GM13976 (cell line): ENCODE measurements at places on chromosomes 1 and 21.

GRCh38 chr1:169031566-169032224, 74.8 kb upstream of the ATP1B1 start:
- no peak for DNase-seq

DNA sequence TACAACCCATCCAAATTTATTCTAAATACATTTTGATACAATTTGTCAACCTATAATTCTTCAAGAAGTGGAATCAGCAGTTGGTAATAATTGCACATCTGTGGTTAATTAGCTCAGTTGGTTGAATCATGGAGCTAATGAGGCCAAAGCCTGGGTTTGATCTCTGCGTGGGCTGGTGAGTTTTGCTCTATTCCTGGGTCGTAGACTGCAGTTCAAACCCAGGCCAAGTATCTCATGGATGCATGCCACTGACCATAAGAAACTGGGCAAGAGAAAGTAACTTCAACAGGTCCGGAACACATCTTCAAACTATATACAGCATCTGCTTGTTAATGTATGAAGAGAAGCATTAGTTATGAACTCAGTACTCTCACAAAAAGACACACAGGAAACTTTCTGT, 779.7 kb downstream of the USP25 start:
- DNase-seq = no peak

GRCh38 chr1:16617114-16617631, 3.8 kb upstream of the NBPF1 start:
- peak; percentile 49 for DNase-seq

DNA sequence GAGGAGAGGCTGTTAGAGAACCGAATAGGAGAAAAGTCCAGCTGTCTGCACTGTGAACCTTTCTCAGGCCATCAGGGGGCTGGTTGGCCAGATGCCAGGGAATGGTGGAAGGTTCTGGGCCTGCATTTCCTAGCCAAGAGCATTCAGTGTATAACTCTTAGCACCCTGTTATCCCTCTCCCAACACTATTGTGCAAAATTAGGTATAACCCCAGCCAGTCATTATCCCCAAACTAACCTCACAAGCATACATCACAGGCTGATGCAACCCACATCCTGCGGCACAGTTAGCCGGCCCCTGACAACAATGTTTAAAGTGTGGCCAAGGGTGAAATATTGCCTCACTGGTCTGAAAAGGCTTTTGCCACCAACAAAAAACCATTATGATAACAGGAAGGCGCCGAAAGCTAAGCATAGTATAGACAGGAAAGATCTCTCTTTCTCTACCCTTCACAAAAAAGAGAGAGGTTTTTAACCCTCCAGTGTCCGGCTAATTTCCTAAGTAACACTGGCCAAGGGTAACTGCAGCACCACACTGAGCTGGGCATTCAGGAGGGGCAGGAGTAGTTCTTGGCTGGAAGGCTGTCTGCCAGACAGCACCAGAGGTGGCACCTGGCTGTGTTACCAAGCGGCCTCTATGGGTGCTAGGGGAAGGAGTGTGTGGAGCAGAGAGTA, 77.3 kb upstream of the BCAR3 start:
- DNase-seq = no peak

DNA sequence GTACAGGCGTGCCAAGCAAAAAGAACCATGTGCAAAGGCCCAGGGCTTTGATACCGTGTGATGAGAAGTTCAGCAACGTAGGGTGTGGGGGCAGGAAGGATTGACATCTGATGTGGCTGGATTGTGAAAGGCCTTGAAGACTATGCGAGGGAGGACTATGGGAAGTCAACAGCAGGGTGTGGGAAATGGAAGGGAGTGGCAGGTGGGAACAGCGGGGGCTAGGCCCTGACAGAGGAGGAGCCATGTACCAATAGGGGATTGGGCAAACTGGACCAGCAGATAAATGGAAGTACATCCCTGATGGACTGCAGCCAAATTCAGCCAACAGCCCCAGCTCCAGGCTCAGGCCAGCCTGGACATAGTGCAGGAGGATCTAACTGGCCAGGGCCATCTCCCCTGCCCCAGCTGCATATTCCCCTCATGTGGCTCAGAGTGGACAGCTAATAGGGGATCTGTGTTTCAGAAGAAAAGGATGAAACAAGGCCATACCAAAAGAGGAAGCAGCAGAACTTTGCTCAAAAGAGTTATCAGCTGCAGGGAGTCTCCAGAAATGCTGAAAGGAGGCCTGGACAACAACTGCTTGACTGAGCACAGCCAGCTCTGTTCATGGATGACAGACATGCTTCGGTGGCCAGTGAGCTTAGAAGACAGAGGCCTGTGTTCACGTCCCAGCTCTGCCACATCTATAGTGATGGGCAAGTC, 140.2 kb upstream of the SGIP1 start:
- no peak for DNase-seq

DNA sequence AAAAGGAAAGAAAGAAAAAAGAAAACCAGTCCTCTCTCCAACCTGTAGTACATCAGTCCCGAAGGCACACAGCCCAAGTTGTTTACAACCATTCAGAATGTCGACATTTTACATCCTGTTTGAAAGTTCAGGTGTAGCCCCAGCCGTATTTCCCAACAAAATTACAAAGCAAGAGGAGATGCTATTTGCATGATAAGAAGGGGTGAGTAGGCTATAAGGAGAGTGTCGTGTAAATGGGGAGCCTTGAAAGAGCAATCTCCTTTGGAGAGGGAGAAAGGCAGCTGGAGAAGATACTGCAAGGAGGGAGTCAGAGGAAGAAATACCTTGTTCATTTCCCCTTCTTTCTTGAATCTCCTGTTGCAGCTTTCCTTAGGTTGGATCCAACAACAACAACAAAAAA, 35.5 kb upstream of the DENND1B start:
- DNase-seq = no peak

- DNase-seq = no peak
These were observed 7.4 kb downstream of the DOP1B start for GRCh38 chr21:36163750-36164741.

DNA sequence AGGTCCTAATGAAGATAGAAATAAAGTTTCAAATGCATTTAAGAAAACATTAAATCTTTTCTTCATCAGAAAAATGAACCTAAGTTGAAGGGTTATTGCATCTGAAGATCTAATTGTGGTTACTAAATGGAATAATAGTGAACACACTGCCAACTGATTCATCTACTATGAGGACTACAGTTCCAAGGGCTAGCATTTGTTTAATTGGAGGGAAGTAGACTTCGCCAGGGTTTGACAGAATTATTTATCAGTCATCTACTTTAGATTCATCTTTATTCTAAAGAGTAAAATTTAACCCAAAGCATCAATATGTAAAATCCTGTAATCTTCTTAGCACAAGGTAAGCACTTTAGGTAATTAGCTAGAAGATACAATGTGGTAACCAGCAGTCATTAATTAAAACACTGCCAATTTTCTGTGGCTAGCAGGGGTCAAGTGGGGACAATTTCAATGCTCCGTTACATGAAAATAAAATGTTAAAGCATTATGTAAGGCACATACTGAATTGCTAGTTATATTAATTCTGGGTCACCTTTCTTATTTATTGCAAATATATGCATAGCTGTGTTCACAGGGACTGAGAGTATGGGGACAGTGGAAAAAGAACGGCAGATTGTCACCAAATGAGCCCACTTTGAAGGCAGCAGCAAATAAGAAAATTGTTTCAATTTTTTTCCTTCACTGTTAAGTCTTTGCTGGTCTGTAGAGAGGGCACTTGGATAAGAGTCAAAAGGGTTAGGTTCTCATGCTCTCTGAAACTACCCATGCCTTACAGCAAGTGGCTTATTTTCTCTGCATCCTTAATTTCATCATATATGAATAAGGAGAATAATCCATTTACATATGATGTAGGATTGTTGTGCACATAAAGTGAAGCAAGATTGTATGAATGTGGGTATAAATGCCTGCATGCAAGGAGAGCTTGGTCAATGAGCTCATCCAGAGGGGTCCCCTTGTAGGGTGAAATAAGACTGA, 416.0 kb downstream of the PCP4 start:
- DNase-seq = no peak

- DNase-seq = peak; percentile 83
These were observed 5.5 kb downstream of the TNFRSF25 start for GRCh38 chr1:6460301-6461050.

DNA sequence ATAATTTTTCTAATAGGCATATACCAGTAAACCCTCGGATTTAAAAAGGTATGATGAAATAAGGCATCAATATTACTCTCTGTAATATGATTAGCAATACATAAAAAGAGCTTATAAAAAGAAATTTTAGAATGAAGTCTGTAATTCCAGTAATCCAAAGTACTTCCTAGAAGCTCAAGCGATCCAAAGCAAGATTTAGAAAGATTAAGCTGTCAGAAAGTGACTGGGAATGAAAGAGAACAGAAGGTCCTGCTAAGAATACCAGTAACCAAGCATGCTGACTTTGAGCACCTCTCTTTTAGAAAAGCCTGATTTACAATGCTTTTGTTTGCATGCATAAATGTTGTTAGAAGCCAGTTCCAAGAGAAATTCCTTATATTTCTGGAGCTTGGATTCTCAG, 125.1 kb downstream of the GIPC2 start:
- DNase-seq = no peak

- peak; percentile 17 for DNase-seq
These were observed 156.3 kb downstream of the C1orf94 start for GRCh38 chr1:34332996-34333395.

GRCh38 chr1:67144696-67145095, 9.9 kb upstream of the C1orf141 start:
- DNase-seq = peak; percentile 40

- DNase-seq = no peak
These were observed 1529.3 kb upstream of the TPTE start for GRCh38 chr21:8991968-8992621.

DNA sequence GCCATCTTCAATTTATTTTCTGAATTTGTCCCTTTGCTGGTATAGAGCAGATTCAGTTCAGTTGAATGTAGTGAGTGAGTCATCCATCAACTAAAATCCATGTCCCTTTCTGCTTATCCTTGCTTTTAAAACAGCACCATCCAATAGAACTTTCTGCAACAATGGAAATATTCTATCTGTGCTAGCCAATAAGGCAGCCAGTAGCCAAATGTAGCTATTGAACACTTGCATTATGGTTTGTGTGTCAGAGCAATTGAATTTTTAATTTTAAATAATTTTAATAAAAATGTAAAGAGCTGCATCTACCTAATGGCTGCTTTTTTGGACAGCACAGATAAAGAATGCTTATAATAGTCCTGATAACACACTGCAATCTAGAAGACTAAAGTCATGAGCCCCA, at the start of gene GJA9:
Gene GJA9 (minus strand): TSS at position 101 of the 400 bp plus-strand sequence. CDS start 5,489 bp downstream, outside the sequence.
- no peak for DNase-seq

GRCh38 chr1:116690849-116691406, 23.4 kb upstream of the IGSF3 start:
- DNase-seq = no peak

DNA sequence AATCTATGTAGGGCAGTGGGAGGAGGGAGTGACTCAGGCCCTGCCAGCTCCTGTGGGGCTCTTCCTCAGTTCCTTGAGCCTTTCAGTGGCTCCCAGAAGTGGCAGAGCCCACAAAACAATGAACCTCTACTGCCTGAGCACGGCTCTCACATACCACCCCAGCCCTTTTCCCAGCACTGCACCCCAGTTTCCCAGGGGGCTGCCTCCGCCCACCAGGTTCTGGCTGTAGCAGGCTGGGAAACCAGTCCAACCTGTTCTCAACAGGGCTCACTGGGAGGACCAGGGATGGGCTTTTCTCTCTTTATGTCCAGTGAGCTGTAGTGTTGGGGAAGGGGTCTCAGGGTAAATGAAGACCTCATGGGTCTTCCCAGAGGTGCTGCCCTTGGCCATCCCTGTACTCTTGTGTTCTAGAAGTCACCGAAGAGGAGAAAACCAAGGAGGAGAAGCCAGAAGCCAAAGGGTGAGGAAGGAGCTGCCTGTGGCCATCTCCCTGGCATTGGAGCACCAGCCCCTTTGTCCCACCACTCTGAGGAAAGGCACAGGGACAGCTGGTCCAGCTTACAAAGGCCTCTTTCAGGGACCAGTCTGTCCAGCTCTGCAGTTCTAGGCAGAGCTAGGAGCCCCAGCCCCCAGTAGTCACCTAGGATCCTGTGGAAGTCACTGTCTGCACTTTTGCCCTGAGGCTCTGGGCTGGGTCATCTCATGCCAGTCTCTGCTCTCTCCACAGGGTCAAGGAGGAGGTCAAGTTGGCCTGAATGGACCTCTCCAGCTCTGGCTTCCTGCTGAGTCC, 3.5 kb downstream of the MARCKSL1 start:
- DNase-seq = no peak

- no peak for DNase-seq
These were observed 159.8 kb downstream of the RUNX1 start for GRCh38 chr21:34889320-34889675.

- no peak for DNase-seq
These were observed 127.4 kb downstream of the HMCN1 start for GRCh38 chr1:185861630-185862029.

DNA sequence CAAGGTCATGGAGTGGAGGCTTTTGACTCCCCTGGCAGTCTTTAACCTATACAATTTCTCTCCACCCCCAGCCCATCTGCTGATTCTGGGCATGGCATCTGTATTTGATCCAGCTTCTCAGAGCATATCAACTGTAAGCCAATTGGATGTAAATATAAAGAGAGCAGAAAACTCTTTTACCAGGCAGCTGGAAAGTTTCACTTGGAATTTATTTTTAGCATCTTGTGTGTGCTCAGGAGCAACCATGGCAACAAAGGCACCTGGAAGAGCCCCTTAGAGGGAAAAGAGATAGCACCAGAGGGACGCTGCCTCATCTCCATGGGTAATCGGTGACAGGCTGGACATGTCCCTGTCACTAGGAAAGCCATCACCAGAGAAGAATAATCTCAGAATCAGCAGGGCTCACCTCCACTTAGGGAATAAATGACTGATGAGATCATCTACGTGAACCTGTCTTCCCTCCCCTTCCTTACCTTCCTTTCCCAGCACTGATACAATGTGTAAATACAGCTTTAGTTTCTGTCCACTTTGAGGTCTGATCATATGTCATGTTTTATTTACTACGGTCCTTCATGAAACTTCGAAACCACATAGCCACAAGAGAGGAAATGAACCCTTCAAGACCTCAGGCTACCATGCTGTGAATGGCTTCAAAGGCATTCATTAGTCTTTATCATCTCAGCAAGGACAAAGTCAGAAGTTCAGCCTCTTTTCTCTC, 25.3 kb upstream of the SIPA1L2 start:
- peak; percentile 23 for DNase-seq

DNA sequence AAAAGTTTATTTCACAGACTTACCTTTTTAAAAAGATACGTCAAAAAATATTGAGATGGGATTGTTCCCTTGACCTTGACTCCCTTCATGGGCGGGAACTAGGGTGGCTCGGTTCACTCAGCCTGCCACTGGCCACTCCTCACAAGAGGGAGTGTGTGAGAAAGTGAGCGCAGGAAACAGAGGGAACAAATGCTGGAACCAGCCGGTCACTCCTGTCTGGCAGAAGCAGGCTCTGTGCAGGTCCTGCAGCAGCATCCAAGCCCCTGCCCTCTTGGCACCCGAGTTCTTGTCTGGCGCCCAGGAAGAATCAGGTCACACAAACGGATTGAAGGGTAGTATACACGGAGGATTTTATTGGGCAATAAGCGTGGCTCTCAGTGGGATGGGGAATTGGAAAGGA, 58.9 kb downstream of the ZNF648 start:
- DNase-seq = no peak
